ENCODE measurements at places on chromosomes 11 and 22. TPM values are rescaled to one million over a fixed set of nuclear protein-coding genes. Genes with fewer than 3 reads are reported as not detected.
A peak's percentile ranks its signal among the peaks of the same experiment; 100 is the strongest.

DNA sequence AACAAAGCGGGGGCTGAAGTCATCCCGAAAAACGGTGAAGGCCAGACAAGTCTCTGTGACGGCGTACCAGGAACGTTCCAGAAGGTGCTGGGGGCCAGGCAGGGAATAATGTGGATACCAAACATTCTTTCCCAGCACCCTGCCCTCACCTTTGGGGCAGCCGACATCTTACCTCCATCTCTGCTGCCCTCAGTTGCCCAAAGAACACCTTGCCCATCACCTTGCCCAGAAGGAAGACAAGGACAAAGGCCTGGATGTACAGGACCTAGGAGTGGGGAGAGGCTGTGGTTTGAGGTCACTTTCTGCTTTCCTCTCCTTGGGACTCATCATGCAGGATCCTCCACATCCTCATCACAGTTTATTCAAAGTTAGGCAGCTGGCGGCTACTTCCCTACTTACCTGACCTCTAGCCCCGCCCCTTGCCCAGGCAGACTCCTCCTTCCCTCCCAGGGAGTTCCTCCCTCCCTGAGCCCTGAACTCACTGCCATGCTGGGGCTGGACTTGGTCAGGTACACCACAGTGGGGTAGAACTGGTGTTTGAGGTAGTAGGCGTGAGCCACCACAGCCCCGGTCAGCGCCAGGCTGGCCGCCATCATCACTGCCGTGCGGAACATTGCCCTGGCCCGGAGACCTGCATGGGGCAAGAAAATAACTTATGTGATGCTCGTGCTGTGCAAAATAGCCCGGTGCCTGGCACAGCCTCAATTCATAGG lies 1.2 kb downstream of the SYVN1 start:
- no peak for DNase-seq

GRCh38 chr11:116108161-116108560 lies 603.9 kb upstream of the CADM1 start:
- DNase-seq, result peak; percentile 25

DNA sequence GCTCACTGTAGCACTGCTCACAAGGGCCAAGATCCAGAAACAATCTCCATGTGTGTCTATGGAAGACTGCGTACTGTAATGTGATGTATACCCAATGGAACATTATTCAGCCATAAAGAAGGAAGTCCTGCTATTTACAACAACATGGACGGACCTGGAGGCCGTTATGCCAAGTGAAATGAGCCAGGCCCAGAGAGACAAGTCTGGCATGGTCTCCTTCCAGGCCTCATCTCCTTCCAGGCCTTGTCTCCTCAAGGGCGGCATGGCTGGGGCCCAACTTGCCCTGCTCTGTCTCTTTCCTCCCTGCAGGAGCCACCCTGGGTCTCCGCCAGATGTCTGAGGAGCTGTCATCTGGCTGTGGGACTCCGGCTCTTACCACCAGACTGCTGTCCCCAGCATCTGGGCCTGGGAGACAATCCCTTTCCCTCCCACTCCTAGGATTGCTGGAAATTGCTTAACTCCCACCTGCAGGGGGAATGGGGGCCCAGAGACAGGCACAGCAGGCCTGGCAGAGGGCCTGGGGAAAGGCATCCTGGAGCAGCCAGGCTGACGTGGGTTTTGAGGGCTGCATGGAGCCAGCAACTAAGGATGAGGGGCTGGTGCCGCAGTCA lies 1326.6 kb downstream of the TBC1D22A start:
- no peak for DNase-seq

DNA sequence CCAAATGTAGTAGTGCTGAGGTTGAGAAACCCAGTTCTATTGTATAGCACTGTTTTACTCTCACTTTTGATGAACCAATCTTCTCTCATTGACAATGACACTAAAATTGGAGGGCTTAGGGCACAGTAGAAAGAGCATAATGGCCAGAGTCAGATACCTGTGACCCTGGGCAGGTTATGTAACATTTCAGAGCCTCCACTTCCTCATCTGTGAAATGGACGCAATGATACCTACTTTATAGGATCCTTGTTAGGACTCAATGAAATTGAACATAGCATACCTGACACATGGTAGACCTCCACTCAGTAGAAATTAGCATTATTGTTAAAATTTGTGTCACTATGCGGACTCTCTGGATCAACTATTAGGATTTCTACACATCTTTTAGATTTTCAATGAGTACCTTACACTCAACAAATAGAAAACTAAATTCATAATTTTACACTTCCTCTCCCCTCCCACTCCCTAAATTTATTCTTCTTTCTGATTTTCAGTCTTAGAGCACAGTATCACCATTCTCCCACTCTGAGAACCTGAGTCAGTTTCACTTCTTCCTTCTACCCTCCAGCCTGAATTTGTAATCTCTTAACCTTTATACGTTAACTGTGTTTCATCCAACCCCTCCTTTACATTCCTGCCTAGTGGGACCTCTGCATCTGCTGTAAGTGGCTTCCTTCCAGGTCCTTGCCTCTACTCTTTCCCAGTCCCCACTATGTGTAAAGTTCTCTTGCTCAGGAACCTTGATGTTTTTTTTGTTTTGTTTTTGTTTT lies 78.3 kb downstream of the MICAL2 start:
- DNase-seq, result no peak

GRCh38 chr11:111737444-111738210 lies 28.6 kb downstream of the PPP2R1B start:
- DNase-seq, result no peak

GRCh38 chr11:16817351-16817750 lies 78.9 kb downstream of the C11orf58 start:
- DNase-seq, result no peak

GRCh38 chr11:78179459-78180071 lies 8.9 kb downstream of the KCTD21 start:
- DNase-seq, result no peak

DNA sequence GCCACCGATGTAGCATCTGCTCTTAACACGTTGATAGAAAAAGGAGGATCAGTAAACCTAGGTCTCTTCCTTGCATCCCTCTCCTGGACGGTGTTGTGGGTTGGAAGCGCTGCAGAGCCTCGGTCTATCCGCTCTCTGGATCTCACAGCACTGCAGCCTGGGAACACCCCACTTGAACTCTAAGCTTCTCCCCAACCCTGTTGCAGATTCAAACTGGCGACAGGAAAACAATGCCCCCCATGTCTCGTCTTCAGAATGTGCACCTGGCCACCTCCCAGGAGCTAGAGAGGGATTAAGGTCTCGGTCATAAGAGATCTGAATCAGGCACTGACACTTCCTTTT lies 454 bp downstream of the TMEM218 start:
- no peak for DNase-seq

DNA sequence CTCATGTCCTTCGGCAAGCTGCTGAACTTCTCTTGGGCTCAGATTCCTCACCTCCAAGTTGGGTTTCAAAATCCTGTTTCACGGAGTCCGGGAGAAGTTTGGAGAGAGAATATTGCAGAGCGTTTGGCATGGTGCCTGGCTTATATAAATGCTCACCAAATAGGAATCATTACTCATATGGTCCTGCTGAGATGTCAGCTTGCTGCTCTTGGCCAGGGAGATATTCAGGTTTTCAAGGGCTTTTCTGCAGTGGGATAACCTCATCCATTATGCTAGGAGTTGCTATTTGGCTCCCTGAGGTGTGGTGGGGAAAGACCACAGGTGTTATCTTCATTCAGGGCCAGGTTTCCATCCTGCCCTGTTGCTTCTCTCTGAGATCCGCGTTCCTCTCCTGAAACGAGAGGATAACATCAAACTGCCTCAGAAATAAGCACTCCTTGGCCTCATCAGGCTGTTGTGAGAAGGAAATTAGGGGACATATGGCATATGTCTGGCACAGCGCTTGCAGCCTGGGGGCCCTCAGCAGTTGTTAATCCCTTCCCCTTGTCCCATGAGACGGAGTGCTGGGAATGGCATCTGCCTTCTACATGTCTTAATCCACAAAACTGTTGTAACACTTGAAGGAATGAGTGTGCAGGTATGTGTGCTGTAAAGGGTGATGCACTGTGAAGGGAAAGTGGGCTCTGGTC lies 29.9 kb upstream of the ACER3 start:
- DNase-seq, result no peak

DNA sequence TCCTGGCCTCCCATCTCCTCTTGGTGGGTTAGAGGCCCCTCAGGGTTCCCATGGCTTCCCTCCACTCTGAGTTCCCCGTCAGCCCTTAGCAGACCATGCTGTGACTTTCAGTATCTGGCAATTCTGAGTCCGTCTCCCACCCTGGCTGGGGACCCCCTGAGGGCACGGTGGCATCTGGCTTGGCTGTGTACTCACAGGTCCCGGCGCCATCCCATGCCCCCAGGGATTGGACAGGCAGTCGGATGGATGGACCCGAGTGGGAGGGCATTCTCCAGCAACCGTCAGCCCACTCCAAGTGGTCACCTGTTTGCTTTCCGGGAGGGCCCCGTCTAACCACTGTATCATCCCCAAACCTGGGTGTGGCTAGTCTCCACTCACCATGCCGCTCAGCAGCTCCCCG lies 24.0 kb upstream of the ABCC8 start:
- no peak for DNase-seq

GRCh38 chr11:61787928-61788491 lies 4.4 kb downstream of the TMEM258 start:
- no peak for DNase-seq

DNA sequence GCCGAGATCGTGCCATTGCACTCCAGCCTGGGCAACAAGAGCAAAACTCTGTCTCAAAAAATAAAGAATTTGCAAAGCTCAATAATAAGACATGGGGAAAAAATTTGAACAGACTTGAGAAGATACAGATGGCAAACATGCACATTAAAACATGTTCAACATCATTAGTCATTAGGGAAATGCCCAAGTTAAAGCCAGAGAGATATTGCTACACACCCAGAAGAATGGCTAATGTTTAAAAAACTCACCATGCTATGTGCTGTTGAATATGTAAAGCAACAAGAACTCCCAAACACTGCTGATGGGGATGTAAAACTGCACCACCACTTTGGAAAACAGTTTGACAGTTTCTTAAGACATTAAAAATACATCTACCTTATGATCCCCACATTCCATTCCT lies 12.6 kb downstream of the LRRC75B start:
- no peak for DNase-seq

GRCh38 chr22:31278626-31279326 lies 13.5 kb downstream of the PIK3IP1 start:
- no peak for DNase-seq

DNA sequence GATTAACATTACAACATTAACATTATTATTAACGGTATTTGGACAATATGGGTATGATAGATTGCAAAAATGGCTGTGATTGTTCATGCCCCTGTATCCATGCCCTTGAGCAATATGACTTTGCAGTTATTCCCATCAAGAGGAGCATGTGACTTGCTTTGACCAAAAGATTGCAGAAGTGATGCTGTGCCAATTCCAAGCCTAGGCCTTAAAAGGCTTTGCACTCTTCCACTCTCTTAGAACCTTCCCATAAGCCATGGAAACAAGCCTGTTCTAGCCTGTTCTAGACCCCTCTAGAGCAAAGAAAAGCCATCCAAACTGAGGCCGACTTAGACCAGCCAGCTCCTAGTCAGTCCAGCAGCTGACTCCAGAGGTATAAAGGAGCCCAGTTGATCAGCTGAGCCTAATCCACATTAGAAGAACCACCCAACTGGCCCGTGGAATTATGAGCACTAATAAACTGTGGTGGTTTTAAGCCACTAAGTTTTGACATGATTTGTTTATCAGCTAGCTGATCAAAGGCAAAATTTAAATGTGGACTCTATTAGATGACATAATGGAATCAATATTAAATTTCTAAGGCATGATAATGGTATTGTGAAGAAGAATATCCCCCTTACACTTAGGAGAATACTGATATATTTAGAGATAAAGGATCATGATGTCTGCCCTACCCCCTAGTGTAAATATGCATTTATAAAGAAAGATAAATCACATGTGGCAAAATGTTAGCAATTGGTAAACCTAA lies 28.6 kb downstream of the RAB30 start:
- no peak for DNase-seq

GRCh38 chr11:118911880-118912741 lies 13.6 kb downstream of the BCL9L start:
- peak; percentile 98 for DNase-seq

GRCh38 chr11:15968461-15969130 lies 387.8 kb downstream of the SOX6 start:
- DNase-seq, result no peak

GRCh38 chr11:20881328-20882079 lies 212.1 kb downstream of the NELL1 start:
- no peak for DNase-seq

- no peak for DNase-seq
Measured at GRCh38 chr11:100719809-100720221, 32.7 kb downstream of the ARHGAP42 start.

Gene TSKU
- total RNA-seq, result 120 TPM

Gene USH1C
- not detected for total RNA-seq

Gene BIK
- total RNA-seq, result 12.6 TPM

Gene OR5M3
- not detected for total RNA-seq

Gene GAL3ST1
- 1.9 TPM for total RNA-seq

Gene HSPB2
- 1.5 TPM for total RNA-seq

Gene LUZP2
- 0.11 TPM for total RNA-seq

Gene OR5B21
- total RNA-seq, result not detected

Gene FAT3
- 1.2 TPM for total RNA-seq

Gene DRICH1
- total RNA-seq, result not detected

Gene ZNF214
- 0.21 TPM for total RNA-seq

Gene OR5P2
- total RNA-seq, result 2.5 TPM

Gene SLC15A3
- total RNA-seq, result 4.4 TPM

Gene MRGPRF
- total RNA-seq, result 4.6 TPM

Gene ACTN3
- total RNA-seq, result not detected

Gene TYR
- 11.1 TPM for total RNA-seq

All from lower leg skin (tissue), 4 donors.